ENCODE measurements at places on chromosomes 5 and 9.
A peak's percentile ranks its signal among the peaks of the same experiment; 100 is the strongest.

DNA sequence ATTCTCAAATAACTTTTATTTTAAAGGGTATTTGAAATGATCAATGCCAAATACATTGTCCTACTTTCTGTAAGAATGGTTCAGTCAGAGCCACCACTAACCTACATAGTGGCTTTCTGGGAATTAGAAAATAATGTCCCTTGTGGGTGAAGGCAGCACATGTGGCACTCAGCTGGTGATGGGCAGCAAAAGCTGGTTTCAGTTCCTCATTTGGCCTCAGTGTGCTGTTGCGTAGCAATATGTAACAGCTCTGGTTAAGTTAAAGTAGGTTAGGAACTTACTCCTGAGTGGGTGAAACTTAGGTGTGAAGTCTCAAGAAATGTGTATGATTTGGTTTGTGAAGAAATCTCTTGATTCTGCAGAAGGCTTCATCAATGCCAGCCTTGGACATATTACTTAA, 99.6 kb upstream of the SPEF2 start:
- no peak for DNase-seq

DNA sequence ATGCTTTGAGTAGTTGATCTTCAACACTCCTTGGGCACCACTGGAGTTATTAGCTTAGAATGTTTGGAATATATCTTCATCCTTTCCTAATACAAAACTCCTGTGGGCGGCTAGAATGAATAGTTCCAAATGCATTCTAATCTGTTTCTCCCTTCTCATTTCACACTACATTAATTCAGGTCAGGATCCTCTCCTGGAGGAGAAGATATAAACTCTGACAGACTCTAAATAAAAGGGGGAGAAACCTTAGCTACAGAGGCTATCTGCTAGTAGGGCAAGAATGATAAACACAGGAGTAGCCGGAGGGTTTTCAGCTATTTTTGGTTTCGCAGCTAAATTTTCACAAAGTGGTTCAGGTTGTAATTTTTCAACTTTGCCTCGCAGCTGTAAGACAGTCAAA, 45.2 kb upstream of the FAM240B start:
- DNase-seq = no peak

- DNase-seq = peak; percentile 69
Observed at GRCh38 chr9:83432104-83432627, 106.0 kb downstream of the FRMD3 start.

DNA sequence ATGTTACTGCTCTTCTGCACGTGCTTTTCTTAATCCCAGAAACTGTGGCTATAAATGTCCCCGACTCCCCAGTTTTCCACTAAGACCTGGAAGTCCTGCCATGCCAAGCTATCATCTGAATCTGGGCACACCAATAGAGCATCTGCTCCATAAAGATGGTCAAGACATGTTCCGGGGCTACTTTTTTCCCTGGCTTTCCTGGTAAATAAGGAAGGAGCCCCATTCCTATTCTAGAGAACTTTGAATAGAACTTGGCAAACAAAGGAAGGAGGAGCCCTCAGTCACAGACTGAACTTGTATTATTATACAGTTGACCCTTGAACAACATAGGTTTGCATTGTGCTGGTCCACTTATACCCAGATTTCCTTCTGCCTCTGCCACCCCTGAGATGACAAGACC, 182.9 kb downstream of the CCDC192 start:
- no peak for DNase-seq
